Foreskin fibroblast (primary cell): ENCODE measurements at places on chromosomes 3 and 15.

- DNase-seq: peak; percentile 51
These were observed 64.4 kb upstream of the PHLDB2 start for GRCh38 chr3:111794711-111795110.

- peak; percentile 55 for DNase-seq
These were observed 102.9 kb upstream of the NR2E3 start for GRCh38 chr15:71707230-71708050.

GRCh38 chr3:183061391-183062172 lies 37.7 kb downstream of the MCCC1 start:
- no peak for DNase-seq

- no peak for DNase-seq
These were observed 785.2 kb downstream of the NR2F2 start for GRCh38 chr15:97115761-97116070.

- no peak for DNase-seq
These were observed 89.0 kb downstream of the IL20RB start for GRCh38 chr3:137046747-137047146.

DNA sequence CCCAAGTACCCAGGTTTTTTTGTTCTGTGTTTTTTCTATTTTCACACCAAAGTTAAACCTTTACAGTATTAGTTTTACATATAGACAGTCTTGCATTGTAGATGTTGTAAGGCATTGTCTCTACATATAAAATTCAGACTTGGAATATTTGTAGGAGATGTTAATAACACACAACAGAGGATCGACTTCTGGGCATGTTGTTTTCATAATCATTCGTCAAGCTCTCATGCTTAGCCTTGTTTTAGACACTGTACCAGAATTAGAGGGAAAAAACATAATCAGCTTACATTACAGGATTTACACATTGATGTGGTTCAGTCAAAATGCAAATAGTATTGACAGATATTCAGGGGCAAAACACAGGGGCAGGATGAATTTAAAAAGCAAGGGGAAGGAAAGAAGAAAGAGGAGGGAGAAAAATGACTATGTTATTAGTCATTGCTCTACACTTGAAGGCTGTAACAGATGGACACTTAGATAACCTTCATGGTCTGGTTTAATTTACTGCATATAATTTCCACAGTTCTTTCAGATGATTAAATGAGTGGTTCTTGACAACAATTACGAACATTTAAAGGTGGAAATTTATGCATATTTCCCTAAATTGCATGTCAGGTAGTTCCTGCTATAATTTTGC lies 7.5 kb downstream of the CMSS1 start:
- DNase-seq: peak; percentile 41

- DNase-seq: no peak
These were observed 317.0 kb downstream of the VGLL3 start for GRCh38 chr3:86673991-86674390.

DNA sequence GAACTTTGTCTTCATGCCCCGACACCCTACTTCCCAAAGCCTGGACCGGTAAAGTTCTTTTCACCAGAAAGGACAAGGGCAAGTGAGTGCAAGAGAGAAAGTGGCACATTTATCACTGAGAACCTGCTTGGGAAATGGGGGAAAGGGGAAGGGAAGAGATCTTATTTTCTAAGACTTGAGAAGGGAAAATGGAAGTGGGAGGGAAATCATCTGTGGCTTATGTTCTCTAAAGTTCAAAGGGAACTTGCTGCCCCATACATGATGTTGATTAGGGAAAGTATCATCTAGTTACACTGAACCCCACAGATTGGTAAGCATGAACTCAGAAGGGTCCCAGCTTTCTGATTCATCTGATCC lies 199.5 kb upstream of the LPP start:
- DNase-seq: no peak

DNA sequence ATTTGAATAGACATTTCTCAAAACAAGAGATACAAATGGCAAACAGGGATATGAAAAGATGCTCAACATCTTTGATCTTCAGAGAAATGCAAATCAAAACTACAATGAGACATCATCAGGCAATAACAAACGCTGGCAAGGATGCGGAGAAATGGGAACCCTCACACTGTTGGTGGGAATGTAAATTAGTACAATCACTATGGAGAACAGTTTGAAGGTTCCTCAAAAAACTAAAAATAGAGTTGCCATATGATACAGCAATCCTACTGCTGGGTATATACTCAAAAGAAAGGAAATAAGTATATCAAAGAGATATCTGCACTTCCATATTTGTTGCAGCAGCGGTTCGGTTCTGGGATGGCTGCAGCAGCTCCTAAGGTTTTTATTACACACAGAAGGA lies 16.8 kb upstream of the LARS2 start:
- no peak for DNase-seq

- no peak for DNase-seq
These were observed 124.2 kb downstream of the EEFSEC start for GRCh38 chr3:128277378-128278069.
